ENCODE measurements at places on chromosomes 11 and 22. TPM values are rescaled to one million over a fixed set of nuclear protein-coding genes. Genes with fewer than 3 reads are reported as not detected.

The OR52I2 gene
- not detected for polyA plus RNA-seq

The SHISAL1 gene
- 2.0 TPM for polyA plus RNA-seq

The LIF gene
- polyA plus RNA-seq = 1.6 TPM

The BUD13 gene
- polyA plus RNA-seq = 35.2 TPM

The TEX54 gene
- polyA plus RNA-seq = not detected

DNA sequence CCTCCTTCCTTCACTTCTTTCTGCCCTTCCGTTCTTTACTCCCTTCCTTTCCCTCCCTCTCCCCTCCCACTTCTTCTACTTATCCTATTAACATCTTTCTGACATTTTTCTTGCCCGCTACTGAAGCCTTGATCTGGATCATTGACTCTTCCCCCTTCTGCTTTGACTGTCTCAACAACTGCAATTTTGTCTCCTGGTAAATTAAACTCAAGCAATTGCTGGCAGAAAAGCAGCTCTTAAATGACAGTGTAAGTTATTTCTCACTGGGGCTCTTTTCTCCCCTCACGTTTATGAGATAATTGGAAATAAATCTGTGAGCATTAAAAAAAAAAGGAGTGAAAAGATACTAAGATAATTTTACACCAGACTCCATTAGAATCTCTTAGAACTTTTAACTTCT, 120.0 kb downstream of the SLC17A6 start:
- DNase-seq = peak; percentile 5

DNA sequence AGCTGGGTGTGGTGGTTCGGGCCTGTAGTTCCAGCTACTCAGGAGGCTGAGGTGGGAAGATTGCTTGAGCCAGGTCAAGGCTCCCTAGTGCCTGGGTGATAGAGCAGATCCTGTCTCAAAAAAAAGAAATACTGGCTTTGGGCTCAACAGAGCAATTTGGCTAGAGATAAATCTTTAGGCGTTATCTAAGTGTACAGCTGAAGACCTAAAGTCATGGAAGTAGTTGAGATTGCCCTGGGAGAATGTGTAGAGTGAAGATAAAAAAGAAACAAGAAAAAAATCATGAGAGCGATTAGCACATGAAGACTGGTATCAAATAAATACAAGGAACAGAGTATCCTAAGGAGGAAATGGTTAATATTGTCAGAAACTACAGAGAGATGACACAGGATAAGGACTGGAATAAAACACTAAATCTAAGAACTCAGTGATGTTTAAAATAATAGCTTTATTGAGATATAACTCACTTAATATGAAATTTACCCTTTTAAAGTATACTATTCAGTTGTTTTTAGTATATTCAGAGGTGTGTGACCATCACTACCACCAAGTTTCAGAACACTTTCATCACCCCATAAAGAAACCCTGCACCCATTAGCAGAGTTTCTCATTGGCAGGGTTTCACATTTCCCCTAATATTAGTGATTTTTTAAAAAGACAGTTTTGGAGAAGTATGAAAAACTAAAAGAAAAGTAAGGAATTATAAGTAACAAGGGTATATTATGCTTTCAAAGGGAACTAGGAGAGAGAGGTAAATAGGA, 20.7 kb downstream of the PIK3C2A start:
- no peak for DNase-seq

- no peak for DNase-seq
Measured at GRCh38 chr11:95358511-95359340, 127.7 kb upstream of the SESN3 start.

DNA sequence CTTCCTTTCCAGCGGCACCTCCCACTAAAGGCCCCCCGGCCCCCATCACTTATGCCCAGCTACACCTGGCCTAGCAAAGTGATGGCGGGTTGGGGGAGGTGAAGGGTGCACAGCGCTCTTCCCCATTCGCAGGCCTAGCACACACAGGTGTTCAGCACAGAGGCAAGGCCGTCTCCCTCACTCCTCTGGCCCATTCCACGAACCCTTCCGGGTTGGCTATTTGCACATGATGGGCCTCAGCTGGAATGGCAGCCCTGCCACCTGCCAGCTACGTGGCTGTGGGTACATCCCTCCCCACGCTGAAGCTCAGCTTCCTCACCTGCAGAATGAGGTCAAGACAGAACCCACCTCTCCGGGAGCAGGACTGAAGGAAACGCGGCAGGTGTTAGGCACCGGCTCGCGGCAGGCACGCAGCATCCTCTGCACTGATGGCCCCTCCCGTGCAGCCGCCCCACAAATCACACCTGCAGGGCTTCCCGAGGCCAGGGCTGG, 4.8 kb downstream of the KIAA0930 start:
- no peak for DNase-seq

DNA sequence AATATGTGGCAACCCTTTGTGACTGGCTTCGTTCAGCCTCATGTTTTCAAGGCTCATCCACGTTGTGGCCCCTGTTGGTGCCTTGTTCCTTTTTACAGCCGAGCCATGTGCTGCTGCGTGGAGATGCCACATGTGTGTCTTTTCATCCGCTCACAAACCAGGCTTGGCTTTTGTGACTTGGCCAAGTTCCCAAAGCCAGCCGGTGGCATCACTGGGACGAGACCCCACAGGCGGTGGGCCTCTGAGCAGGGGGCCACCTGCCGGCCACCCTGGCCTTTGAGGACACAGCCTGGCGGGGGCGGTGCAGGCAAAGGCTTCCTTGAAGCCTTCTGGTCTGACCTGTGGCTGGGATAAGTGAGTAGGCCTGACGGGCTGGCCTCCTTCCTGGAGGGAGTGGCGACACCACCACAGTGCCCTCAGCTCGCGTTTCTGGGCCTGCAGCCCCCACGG, 10.5 kb downstream of the GRK2 start:
- no peak for DNase-seq

DNA sequence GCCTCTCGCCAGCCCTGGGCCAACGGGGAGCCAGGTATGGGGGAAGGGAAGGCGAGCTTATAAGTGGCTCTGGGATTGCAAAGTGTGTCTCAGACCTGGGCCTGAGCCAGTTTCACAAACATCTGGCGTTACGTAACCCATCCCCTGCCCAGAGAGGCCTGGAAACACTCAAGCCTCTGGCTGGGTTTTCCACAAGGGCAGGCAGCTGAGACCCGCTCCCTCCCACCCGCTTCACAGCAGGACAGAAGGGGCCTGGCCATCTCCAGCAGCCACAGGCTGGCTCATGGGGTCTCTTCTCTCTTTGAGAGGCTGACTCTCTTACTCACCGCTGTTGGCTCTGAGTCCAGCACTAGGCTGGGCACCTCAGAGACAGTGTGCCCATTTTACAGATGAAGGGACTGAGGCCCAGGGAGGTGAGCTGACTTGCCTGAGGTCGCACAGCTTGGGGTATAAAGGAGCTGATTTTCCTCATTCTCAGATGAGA, 44.5 kb downstream of the TRIOBP start:
- DNase-seq = peak; percentile 62

DNA sequence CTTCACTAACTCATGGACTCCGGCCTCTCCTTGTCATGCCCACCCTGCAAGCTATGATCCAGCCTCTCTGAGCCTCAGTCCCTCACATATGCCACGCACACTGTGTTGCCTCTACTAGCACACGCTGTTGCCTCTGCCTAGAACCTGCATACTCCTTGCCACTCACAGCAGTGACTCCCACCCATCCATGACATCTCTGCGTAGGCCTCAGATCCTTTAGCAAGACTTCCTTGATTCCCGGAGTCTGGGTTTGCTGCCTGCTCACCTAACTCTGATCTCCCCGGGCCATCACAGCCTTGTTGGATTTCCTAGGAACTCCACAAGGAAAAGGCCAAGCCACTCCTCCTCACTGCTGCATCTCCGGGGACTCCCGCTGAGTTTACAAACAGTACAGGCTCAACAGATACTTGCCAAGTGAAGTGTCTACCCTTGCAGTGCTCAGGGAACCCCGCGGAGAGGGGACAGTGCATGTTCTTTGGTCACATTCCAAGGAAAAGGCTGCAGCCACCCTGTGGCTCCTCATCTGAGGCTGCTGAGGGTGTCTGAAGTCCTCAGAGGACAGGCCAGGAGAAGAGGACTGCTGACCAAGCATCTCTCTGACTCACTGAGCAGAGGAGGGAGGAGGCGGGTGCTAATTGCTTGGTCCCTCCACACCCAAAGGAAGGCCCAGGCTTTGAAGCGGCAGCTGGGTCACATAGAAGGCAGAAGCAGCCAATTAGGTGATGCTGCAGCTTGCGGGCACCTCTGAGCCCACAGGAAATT, 42.4 kb upstream of the NAV2 start:
- no peak for DNase-seq

DNA sequence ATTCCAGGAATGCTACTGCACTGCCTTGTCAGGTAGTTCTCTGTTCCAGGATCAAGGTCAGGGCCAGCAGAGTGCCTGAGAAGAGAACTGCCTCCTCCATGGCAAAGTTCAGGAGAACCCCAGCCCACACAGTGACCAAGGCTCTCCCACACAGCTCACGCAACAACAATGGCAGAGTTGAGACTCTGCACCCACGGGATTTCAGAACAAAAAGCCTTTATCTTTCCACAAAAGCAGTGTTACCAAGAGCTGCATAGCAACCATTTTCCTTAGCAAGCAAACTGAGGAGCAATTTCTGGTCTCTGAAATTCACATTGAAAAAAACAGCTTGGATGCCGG, 11.1 kb downstream of the PLAAT3 start:
- no peak for DNase-seq

DNA sequence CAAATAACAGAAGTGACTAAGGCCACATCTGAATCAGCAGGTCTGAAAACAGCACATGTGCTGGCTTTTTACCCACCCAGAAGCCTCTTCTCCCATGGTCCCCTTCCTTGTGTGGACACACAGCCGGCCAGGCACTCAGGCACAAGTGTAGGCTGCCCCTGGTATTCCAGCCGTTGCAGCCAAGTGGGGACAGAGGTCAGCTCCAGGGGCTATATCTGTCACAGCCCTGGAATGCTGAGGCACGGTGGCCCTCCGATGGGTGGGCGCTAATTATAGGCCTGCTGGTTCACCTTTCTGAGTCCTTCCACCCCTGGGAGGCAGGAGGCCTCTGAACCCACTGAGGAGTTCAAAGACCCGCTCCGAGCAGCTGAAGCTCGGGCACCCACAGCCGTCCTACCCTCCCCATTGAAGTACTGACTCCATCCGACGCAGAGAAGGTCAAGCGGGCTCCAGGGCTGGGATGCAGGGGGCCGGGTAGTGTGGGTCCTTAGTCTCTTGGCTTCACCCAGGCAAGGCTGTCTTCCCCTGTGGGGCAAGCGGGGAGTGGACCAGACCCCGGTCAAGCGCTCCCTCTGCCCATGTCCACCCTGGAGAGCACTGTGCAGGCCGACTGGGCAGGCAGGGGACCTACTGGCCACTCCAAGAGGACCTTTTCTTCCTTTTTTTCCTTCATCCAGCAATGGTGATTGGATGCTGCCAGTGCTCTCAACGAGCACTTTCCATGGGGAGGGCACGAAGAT, 14.3 kb downstream of the FGF3 start:
- no peak for DNase-seq

GRCh38 chr11:61347916-61348461, 13.7 kb downstream of the CYB561A3 start:
- DNase-seq = no peak

DNA sequence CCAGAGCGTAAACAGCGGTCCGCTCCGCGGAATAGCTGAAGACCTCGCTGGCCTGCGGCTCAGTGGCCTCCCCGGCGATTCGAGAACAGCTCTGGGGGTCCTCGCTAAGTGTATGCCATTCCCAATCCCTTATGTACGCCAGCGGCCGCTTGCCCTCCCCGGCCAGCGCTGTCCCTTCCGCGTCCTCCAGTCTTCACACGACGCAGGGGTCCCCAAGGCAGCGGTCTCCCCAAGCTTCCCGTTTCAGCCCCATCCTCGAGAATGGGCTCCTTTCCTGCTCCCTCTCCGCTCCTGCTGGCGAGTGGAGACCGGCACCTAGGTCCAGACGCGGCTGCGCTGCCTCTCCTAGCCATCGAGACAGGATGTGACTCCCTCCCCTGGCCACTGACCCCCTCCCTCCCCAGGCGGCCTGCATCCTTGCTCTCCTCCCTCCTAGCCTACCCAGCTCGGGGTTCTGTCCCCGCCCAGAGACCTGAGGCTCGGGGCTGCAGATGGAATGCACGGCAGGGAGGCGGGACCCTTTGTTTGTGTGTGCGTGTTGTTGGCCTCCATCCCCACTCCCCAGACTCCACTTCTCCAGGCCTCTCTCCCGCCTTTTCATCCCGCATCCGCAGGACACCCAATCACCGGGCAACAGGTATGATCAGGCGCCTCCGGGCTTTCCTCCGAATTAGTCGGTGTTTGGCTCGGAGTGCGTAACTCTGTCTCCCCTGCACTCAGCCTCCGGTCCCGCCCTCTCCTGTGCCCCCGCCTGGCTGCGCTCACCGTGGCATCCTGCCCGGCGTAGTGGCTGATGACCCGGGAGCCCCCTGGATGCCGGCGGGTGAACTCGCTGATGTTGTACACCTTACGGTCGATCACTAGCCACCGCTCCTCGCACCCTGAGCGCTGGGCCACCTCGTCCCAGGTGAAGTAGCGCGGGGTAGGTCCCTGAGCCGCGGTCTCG, 740 bp downstream of the FADS1 start:
- no peak for DNase-seq

DNA sequence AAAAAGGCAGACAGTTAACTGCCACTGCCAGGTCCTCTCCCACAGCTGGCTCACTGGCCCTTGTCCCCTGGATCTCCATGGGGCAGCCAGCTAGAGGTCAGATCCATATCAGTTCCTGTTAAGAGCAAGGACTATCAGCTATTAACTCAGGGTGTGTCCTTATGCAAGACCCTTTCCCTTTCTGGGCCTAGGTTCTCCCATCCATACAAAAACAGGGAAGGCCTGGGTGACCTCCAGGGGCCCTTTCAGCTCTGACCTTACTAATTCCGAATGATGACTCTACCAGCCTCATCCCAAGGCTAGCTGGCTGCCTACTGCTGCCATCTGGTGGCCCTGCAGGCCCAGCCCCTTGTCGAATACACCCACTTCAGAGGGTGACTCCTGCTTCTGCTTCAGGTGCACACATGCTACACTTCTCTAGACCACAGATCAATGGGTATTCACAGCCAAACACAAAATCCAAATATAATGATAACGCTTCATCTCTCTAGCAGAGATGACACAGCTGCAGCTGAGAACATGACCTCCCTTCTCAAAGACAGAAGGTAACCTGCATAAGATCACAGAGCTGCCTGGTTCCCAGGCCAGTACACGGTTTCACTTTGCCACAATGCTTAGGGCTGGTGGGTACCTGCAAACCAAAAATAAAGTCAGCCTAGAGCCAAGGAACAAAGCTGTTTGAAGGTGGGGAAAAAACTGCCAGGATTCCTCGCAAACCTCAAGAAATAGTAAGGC, 34.1 kb downstream of the SERGEF start:
- DNase-seq = no peak

GRCh38 chr22:38062791-38063190, 5.6 kb downstream of the PICK1 start:
- DNase-seq = no peak

- no peak for DNase-seq
Measured at GRCh38 chr11:10459029-10459970, 4.2 kb downstream of the AMPD3 start.

DNA sequence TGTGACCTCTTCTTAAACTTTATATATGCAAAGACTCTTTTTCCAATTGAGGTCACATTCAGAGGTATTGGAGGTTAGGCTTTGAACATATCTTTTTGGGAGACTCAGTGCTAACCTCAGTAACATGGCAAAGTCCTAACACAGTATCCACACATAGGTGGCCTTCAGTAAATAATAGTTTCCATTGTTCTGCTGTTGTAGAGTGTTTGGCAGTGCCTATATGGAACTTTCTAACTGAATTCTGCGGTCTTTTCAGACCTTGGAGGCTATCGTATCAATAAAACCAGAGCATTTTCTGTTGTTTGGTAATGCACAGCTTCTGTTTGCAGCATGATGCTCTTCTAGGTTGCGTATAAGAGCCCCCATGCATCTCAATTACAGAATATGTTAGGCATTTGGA, 47.0 kb downstream of the LDLRAD3 start:
- no peak for DNase-seq

GRCh38 chr11:17722000-17722643, 2.8 kb downstream of the MYOD1 start:
- DNase-seq = no peak

All from left renal pelvis (tissue), 4 donors.